ENCODE measurements at places on chromosomes 7 and 10. TPM values are rescaled to one million over a fixed set of nuclear protein-coding genes. Genes with fewer than 3 reads are reported as not detected.

Gene NEUROG3
- not detected for total RNA-seq

Gene METTL27
- total RNA-seq, result 0.69 TPM

Gene TRIL
- total RNA-seq, result not detected

- DNase-seq, result no peak
These were observed 6.5 kb downstream of the MNX1 start for GRCh38 chr7:157003756-157004520.

DNA sequence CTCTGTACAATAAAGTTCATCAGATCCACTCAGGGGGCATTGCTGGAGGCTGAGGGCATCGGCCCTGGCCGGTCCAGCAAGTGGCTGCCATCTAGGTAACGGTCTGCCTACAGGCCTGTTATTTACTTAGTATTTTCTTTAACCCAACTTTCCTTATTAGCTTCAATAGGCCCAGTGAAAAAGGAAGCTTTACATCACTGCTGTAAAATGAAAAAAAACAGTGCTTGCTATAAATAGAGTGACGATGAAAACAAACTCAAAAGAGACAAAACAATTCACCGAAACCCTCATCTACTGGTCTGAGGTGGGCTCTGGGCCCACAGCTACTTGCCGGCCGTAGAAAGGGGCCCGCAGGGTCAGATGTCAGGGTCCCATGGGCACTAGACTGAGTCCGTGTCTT, 192.5 kb downstream of the ELFN1 start:
- DNase-seq, result no peak
